ENCODE measurements at places on chromosomes 5 and 9. TPM values are rescaled to one million over a fixed set of nuclear protein-coding genes. Genes with fewer than 3 reads are reported as not detected.

The TMEM232 gene
- total RNA-seq = 0.27 TPM

The CXXC5 gene
- 4.3 TPM for total RNA-seq

The TDRD7 gene
- 4.0 TPM for total RNA-seq

The ELAVL2 gene
- not detected for total RNA-seq

The SOWAHA gene
- not detected for total RNA-seq

The RAD50 gene
- 46.4 TPM for total RNA-seq

The CCDC152 gene
- total RNA-seq = 10.8 TPM

The PAPPA gene
- not detected for total RNA-seq

The ANKRD34B gene
- total RNA-seq = not detected

The DND1 gene
- total RNA-seq = 2.9 TPM

The TSSK1B gene
- total RNA-seq = not detected

The NR6A1 gene
- 0.74 TPM for total RNA-seq

The ISL1 gene
- total RNA-seq = not detected

The JAKMIP2 gene
- total RNA-seq = 3.2 TPM

The EGFLAM gene
- not detected for total RNA-seq

The DNAH5 gene
- not detected for total RNA-seq

The RGP1 gene
- total RNA-seq = 14.8 TPM

The RAB24 gene
- 26.6 TPM for total RNA-seq
